Common myeloid progenitor, CD34-positive (primary cell): ENCODE measurements at places on chromosomes 2 and 18.

- DNase-seq = no peak
Observed at GRCh38 chr2:135745545-135745944, 3.9 kb downstream of the UBXN4 start.

DNA sequence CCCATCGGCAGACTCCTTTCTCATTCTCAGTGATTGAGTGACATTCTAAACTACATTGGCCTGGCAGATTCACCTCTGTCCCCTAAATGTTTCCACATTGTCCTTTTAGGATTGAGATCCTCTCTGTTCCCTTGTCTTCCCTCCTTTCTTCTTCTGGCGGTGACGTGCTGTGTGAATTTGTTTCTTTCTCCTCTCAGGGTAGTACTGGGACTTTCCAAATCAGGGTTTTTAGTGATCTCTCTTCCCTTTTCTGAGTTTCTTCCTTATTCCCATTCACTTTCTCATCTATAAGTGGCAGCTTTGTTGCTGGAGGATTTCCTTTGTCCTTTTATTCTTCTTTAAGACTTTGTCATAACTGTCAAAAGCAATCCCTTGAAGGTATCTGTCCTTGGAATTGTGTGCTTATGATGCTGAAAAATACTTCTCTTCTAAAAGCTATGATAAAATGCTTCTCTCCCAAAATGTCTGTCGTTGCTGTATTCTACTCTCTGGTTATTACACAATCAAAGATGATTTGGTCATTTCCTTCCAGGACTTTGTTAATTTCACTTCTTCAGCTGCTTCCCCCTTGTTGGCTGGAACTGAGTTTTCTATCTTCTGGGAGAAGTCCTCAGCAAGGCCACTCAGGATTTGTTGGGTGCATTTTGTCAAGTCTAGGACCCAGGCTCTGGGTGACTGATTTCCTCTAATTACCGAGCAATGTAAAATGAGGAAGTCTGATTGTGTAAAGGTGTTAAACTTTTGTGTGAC lies 4.9 kb upstream of the IL1B start:
- no peak for DNase-seq

DNA sequence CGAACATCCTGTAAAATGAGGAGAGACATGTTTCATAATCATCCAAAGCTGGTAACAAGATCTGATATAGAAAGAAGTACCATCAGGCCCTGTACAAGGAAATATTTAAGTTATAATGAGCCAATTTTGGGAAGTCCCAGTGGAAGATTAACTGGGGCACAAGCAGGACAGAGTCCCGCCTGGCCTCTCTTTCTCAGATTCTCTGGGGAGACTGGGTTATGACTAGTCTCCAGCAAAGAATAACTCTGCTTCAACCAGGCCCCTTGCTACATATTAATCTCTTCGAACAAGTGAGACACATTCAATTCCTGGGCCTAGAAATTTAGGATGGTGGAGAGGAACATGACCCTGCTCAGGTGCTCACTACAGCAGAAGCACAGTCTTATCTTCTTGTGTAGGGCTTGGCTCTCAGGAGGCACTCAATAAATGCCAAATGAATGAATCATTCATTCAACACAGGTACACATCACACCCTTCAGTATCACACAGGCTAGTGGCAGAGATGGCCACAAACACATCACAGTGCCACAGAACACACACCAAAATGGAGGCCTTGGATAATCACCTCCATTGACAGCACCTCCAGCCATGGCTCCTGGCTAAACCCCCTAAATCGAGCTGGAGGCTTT lies 46.4 kb upstream of the RNF152 start:
- no peak for DNase-seq

- DNase-seq = no peak
Observed at GRCh38 chr2:30661173-30662107, 145.8 kb downstream of the CAPN13 start.

DNA sequence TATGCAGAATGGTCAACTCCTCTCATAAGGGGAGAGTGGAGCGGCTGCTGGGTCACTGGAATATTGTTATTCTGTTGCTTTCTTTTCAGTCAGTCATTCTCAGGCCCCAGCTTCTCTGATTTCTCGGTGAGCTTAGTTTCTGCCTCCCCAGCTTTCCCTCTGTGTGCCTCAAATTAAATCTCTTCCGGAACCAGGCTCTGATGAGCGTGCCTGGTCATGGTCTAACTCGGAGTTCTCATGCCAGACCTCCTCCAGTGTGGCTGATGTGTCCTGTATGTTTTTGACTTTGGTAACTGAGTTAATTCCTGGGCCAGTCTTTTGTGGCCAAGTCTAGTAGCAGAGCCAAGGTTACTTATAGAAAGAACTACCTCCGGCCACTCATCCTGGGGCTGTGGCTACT lies 4.9 kb upstream of the STK11IP start:
- no peak for DNase-seq

- DNase-seq = peak; percentile 80
Observed at GRCh38 chr2:33583194-33583938, 15.7 kb downstream of the FAM98A start.

DNA sequence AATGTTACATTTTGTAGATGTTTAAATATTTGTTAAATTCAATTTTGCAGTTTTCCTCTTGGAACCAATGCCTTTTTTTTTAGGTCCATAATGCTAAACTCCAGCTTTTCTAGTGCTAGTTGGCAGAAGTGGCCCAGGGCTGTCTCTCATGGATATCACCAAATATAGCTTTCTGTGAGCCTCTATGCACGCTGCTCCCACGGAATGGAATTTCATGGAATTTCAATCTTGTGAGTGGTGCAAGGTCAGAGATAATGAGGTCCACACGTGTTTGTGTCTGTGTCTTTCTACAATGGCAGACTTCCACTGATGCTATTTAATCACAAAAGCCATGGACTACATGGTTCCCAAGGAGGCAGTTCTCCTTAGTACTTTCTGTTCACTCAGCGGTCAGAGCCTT lies 191.5 kb upstream of the PARD3B start:
- DNase-seq = no peak

DNA sequence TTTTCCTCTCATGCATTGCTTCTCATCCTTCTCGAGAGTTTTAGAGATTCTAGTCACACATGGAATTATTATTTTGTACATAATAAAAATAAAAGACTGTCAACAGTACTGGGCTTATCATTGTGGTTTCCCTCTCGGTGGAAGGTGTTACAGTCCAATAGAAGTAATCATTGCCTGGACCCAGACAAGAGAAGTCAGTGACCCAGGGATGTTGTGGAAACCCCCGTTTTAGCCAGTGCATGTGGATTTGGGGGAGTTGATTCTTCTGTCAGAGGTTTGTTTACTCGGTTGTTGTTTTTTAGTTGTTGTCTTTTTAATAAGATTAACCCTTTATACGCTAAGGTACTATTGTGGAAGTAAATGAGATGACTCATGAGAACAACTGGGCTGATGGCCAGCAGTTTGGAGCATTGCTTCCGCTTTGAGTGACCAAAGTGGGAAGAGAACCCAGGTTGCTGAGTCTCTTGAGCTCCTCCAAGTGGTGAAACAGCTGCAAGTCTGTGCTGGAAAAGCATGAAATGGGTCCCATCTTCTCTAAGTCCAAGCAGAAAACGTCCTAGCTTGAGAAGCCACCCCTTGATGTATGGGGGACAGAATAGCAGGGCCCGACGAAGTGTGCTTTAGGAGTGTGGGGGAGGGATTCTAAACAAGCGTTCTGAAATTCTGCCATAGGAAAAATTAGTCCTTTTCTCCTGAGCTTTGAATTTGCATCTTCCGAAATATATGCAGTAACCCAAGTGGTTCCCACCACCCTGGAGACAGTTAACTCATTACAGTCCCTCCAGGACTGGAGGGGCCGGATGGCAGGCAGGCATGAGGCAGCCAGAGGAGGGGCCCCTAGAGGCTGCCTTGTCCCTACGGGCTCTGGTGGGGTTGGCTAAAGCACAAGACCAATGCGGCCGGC lies 61.8 kb upstream of the GPR45 start:
- DNase-seq = peak; percentile 48

- no peak for DNase-seq
Observed at GRCh38 chr2:221981912-221982470, 316.8 kb downstream of the PAX3 start.

DNA sequence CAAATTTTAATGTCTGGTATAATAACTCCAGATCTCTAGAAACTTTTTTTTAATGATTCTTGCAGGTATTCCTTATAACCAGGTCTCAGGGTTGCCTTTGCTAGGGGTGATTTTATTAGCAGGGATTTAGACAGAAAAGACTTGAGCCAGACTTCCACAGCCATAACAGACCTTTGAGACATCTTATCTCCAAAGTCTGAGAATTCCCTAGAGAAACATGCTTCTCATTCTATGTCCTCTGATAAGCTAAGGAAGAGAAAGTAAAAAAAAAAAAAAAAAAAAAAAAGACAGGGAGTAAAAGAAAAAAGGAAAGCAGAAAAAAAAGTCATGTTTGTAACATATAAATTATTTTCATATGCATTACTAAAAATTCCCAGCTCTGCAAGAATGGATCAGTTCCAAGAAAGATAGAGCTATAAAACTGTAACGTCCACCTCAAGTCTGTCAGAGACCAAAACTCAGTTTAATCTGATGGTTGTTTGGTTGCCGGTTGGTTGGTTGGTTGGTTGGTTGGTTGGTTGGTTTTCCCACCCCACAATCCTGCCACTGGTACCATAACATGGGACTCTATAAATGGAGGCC lies 153.8 kb downstream of the COL6A3 start:
- no peak for DNase-seq

GRCh38 chr2:55154525-55155030 lies 77.5 kb downstream of the CLHC1 start:
- DNase-seq = no peak

DNA sequence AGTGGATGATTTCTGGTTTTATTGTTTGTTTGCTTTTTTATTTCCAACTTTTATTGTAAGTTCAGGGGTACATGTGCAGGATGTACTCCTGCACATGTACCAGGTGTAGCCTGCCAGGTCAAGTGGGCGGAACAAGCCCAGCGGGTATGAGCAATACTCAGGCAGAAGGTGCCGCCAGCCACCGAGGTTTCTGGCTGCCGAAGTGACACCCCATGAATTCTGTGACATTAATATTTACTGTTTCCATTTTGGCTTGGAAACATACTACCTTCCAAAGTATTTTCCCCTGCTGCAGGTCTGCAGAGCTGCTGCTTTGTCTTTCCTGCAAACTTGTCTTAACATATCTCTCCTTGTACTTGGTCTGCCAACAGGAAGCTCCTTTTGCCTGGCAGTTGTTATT lies 78.5 kb downstream of the PTPN4 start:
- DNase-seq = no peak

GRCh38 chr18:62585274-62586150 lies 62.7 kb downstream of the ZCCHC2 start:
- no peak for DNase-seq

- DNase-seq = no peak
Observed at GRCh38 chr2:206971805-206972204, 32.5 kb downstream of the CPO start.

DNA sequence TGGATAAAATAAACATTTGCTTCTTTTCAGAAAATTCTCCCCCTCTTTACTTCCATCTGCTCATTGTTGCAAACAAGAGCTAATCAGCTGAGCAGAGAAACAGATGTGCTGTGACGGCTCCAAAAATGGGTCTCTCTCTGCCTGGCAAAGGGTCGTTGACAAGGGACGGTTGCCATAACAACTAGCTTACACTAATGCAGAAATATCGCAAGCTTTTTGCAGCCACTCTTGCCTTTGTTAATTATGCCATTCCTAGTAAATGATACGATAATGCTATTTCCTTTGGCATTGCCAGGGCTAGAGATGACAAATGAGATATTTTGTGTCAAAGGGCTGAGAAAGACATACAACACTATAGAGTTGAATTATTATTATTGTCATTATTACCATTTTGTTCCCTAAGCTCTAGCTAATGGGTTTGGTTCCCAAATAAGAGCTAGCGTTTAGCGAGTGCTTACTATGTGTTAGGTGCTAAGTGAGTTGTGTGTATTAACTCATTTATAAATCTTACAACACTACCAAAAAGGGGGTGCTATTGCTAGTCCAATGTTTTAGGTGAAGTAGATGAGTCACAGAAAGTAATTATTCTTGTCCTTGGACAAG lies 46.8 kb downstream of the MYO3B start:
- DNase-seq = peak; percentile 23

- no peak for DNase-seq
Observed at GRCh38 chr2:240427729-240428128, 7.7 kb upstream of the GPC1 start.

- peak; percentile 32 for DNase-seq
Observed at GRCh38 chr18:26051843-26052242, 38.6 kb downstream of the SS18 start.

DNA sequence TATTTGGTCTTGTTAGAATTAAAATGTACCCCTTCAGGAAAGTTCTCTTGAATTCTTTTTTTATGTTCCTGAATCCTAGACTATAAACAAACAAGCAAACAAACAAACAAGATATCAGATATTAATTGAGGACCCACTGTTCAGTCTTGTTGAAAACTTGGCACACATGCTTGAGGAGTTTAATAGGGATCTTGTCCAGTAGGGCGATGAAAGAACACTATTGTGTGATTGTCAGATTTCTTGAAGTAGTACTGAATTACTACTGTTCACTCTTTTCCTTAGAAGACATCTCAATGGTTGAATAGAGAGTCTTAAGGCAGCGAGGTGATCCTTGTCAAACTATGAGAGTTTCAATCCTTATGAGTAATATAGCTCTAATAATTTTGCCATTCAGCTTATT lies 130.2 kb downstream of the PTPRM start:
- no peak for DNase-seq

GRCh38 chr2:10909996-10910341 lies 1.8 kb upstream of the KCNF1 start:
- DNase-seq = no peak

- DNase-seq = peak; percentile 83
Observed at GRCh38 chr2:12716282-12717190, at the start of gene TRIB2. TSS of gene TRIB2 (plus strand) at chr2:12716936. CDS start at chr2:12718308, 1,372 bp downstream.

DNA sequence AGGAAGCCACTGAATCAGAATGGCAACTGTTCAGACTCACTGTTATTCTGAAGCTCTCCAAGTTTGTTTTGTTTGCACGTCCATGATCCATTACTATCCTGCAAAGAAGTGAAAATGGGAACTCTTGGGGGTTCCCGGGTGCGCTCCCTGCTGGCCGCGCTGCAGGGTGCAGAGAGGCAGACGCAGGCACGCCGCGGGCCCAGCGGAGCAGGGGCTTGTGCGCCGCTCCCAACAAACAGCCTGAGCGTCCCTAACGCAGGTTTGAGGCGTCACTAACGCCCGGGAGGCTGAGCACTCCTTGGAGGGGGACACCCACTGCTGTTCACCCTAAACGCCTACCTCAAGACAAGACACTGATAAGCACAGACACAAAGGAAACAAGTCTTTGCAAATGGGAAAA lies 14.3 kb upstream of the PIEZO2 start:
- DNase-seq = peak; percentile 61

DNA sequence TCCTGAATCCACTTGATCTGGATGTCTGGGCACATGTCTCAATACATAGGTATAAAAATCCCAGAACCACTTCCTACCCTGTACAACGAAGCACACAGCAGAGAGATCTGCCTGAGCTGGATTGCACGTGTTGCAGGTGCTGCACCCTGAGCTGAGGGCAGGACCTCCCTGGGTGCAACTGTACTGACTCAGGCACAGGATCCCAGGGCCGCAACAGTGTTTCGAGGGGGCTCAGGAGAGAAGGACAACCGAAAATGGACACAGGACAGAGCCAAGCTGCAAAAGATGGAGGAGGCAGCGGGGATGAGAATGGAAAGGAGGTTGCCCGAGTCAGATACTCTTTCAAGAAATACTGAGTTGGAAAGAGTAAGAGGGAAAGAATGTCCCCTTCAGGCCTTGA lies 354.1 kb downstream of the EIPR1 start:
- DNase-seq = no peak

- no peak for DNase-seq
Observed at GRCh38 chr2:223262946-223263345, 211.0 kb downstream of the KCNE4 start.

- DNase-seq = no peak
Observed at GRCh38 chr18:39396168-39396567, 1830.6 kb upstream of the CELF4 start.
